ENCODE measurements at places on chromosomes 5 and 9.

DNA sequence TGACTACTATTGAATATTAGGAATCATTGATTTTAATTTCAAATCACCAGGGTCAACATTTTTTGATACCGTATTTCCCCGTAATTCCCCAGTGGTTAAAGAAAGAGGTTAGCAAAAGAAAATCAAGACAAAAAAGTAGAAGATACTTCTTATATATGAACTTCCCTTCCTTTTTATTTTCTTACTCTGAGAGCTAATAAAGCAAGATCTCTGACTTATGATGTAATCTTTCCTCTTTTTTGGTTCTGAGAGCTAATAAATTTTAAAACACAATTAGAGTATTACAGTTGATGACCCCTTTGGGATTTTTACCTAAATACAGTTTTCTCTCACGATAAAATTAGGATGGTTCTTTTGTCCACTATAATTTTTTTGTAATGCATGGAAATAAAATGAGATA, 9.2 kb upstream of the FYB1 start:
- DNase-seq = no peak

GRCh38 chr9:135034106-135034505, 53.4 kb upstream of the OLFM1 start:
- DNase-seq = no peak

GRCh38 chr5:78920604-78921003, 64.5 kb downstream of the ARSB start:
- DNase-seq = no peak

DNA sequence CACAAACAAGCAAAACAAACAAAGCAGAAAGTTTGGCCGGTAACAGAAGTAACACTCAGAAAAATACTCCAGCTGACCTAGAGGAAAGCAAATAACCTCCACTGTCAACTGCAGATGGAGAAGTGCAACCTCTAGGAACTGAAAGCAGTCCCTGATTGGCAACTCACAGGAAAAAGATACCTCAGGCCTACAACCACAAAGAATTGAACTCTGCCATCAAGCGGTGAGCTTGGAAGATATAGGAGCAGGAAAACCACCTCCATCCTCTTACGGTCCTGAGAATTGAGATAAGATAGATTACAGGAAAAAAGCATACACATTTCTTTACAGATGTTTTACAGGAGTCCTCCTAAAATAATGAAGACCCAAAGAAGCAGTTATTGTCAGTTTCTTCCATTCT, 184.5 kb downstream of the PDZD2 start:
- no peak for DNase-seq

DNA sequence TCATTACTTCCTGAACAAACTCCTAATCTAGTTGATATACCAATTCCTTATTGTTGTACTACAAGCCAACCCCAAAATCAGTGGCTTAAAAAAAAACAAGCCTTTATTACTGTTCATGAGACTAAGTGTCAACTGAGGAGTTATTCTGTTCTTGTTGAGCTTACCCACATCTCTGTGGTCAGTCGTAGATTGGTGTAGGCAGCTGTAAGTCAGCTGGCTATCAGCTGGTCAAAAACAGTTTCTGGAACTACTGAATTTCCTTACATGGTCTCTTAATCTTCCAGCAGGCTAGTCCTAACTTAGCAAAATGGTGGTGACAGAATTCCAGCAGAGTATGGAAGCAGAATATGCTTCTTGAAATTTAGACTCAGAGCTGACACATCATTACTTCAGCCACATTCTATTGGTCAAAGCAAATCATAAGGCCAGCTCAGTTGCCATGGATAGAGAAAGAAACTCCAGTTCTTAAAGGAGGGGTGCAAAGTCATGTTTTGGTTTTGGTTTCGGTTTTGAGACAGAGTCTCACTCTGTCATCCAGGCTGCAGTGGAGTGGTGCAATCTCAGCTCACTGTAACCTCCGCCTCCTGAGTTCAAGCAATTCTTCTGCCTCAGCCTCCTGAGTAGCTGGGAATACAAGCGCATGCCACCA, 386.1 kb upstream of the MPDZ start:
- DNase-seq = no peak

- no peak for DNase-seq
Observed at GRCh38 chr9:21481470-21482056, 550 bp downstream of the IFNE start.

DNA sequence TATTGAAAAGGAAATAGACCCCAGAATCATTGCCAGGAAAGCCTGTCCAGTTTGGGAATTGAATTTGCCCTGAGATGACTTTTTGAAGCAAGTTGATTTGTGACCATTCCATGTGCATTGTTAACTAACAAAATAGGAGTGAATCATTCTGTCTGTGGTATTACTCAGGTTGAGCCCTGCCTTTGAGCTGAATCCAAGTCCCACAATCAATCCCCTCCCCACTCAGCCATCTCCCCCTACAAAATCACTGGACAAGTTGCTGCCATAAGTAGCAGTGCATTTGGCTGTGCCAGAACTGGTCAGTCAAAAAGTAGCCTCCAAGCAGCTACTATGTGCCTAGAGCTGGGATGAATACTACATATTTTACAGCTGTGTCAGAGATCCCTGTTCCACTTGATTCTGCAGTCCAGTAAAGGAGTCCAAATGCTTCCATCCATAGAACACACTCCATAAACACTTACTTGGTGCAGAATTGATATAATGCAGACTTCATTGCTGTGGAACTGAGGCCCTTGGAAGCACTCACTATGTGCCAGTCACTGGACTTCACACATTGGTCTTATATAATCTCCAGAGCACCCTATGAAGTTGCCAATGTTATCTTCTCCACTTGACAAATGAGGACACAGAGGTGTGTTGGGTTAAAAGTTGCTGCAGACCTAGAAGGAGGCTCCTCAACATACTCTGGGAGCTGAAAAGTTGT, 96.1 kb downstream of the ZNF462 start:
- no peak for DNase-seq

GRCh38 chr5:173726846-173727557, 110.6 kb upstream of the BOD1 start:
- DNase-seq = no peak

DNA sequence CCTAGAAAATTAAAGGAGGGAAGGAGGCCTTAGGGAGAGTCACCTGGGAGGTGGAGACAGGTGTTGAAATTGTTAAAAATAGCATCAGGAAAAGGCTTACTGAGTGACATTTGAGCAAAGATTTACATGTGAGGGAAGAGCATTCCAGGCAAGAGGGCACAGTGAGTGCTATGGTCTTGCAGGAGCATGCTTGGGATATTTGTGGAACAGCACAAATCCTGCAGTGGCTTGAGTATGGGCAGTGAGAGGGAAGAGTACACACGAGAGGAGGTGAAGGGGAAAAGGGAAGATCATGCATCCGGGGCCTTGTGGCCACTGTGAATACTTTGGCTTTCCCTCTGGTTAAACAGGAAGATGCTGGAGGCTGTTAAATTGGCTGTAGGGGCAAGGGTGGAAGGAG, 36.6 kb downstream of the ACER2 start:
- no peak for DNase-seq

DNA sequence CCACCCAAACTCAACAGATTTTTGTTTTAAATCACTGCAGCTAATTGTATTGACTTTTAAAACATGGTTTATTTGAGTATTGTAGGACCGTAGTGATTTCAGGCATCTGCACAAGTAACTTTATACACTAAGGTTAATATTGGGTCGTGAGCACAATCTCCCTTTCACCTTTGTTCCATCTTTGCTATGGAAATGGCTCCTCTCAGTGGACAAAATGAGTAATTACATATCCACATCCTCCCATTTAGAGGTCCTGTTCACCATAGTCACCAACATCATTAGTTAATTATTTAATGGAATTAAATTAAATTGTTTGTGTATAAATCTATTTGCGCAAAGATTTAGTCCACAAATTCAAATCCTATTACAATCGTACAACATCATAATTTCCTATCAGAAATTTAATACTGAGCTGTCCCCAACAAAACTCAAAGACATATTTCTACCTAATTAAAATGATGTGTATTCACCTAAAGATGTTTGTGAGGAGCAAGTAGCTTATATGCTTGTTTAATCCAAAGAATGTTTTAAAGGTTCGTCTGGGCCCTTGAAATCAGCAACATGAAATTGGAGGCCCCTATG, 173.0 kb upstream of the DAPK1 start:
- peak; percentile 44 for DNase-seq

GRCh38 chr9:133429641-133430161, 7.5 kb downstream of the ADAMTS13 start:
- DNase-seq = no peak

DNA sequence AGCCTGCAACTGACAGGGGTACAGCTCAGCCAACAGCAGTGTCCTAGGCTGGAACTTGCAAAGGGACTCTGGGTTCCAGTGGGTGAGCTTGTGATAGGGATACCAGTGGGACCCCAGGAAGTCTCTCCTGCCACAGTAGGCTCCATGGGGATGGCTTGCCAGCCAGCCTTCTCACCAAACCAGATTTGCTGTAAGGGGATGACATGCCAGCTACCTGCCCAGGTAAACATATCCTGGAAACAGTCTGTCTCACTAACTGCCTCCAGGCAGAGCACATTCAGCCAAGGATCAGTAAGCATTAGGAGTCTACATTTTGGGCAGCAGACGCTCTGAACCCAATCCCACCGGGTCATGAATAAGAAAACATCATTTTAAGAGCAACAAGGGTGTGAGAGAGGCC, 49.9 kb downstream of the SIL1 start:
- no peak for DNase-seq

- no peak for DNase-seq
Observed at GRCh38 chr9:78171651-78172050, 64.2 kb upstream of the CEP78 start.

- DNase-seq = no peak
Observed at GRCh38 chr5:43926923-43927322, 323.9 kb downstream of the NNT start.

DNA sequence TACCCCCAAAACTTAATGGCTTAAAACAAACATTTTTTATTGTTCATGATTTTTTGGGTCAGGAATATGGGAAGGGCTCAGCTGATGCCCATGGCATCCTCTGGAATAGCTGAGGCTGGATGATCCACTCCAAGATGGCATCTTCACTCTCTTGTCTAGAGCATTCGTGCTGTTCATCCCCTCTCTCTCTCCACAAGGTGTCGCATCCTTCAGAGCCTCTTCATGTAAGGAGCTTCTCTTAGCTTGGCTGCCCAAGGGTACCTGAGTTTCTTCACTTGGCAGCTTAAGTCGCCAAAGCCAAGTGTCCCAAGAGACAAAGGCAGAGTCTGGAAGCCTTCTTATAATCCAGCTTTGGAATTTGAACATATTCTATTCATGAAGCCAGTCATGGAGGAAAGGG, 294.7 kb downstream of the CHSY3 start:
- DNase-seq = no peak

DNA sequence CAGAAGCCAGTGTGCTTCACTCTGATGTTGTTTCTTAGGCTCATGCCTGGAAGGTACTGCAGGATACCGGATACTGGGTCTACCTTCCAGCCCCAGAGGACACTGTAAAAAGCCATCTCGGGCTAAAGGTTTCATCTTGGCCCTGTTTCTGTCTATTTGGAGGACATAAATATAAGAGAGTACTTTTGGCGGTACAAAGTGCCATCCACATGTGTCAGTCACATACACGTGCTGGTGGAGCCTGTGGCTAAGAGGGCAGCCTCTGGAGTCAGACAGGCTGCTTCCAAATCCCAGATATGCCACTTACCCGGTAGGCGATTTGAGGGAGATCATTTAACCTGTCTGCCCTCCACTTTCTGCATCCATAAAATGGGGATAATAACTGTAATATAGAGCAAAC, 160.4 kb downstream of the NR3C1 start:
- no peak for DNase-seq

- no peak for DNase-seq
Observed at GRCh38 chr9:132384376-132384775, 22.3 kb downstream of the TTF1 start.

- no peak for DNase-seq
Observed at GRCh38 chr5:61626639-61627282, 294.7 kb downstream of the ZSWIM6 start.

- no peak for DNase-seq
Observed at GRCh38 chr5:176152191-176152929, 85.9 kb upstream of the SIMC1 start.

DNA sequence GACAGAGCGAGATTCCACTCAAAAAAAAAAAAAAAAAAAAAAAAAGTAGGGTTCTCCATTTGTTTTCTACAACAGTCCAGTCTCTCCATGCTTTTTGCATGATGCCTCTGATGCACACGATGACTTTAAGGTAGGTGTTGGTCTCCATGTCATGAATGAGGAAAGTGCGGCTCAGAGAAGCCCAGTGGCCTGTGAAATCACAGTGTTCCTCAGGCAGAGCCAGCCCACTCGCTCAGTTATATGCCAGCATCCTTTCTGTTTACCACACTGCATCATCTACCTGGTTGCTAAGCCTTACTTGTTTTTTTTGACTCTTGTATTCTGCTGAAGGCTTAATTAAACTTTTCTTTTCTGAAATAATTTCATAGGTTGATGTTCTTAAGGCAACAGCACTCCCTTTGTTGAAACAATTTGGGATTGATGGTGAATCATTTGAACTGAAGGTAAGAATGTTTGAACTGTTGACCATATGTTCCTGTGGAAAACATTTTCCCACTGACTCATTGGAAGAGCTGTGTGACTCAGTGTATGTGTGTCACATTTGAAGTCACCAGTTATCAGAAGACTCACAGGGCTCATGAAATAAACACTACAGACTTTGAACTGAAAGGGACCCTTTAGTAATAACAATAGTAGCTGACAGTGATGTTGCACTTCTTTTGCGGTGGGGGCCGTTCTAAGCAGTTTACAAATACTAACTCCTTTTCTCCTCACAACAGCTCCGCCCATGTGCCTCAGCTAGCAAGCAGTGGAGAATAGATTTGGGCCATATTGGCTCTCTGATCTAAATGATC, 40.2 kb downstream of the RCL1 start:
- DNase-seq = peak; percentile 68

DNA sequence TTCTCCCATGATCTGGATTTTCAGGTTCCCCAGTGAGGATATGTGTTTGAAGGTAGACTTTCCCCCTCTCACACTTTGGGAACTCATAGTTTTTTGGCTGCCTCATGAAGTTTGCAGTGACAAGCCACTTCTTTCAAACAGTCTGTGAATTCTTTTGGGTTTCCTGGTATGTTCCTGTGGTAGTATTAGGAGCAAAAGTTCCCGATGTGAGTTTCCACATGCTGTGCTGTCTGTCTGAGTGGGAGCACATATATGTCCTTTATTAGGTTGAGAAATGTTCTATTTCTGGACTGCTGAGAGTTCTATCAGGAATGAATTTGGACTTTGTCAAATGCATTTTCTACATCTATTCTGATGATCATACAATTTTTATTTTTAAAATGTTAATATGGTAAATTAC, 273.2 kb upstream of the TARS1 start:
- DNase-seq = no peak

GRCh38 chr5:56540266-56540665, 275.1 kb upstream of the MAP3K1 start:
- DNase-seq = no peak

DNA sequence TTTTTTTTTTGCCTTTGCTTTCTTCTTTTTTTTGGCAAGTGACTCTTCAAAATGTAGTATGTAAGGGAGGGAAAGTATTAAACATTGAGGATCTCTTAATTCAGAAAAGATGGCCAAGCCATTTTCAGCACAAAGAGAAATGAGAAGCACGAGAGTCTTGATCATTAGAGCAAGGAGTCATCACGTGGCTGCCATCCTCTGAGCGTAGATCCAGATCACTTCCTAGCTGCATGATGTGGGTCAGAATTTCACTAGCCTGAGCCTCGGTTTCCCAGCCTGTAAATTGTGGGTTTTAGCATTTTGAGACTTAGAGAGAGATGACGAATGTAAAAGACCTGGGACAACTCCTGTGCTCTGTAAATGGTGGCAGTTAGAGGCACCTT, 312.9 kb downstream of the ARHGEF28 start:
- DNase-seq = no peak
